ENCODE measurements at places on chromosomes 11 and 22.
A peak's percentile ranks its signal among the peaks of the same experiment; 100 is the strongest.

DNA sequence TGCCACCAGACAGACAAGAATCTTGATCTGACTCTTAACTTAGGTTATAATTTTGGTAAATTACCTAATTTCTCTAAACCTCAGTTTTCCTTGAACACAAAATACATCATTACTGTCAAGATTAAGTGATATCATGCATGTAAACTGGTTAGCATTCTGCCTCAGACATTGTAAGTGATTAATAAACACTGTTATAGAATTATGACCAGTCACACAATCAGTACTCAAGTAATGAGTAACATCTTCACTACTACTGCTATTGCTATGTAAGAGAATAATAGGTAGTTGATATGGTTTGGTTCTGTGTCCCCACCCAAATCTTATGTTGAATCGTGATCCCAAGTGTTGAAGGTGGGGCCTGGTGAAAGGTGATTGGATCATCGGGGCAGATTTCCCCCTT, 218.9 kb downstream of the SBF2 start:
- DNase-seq, result no peak

DNA sequence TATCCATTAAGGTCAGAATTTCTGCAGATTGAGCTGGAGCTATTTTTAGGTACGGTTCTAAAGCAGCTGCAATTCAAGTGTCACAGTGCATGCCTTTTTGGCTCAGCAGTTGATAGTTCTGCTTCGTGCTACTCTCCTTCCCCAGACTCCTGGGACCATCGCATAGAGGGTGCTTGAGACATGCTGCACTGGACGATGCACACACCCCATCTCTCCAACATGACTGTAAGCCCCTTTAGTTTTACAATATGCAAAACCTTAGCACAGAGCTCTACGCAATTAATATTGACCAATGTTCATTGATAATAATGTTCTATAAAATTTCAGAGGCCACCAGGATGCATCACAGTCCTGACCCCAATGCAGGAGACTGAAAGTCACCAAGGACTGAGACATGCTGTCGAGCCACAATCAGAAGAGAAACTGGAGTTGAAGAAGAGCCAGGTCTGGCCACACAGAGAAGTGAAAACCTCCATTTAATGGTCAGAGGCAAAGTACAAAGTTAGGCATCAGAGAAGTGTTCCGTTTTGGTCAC, 120.9 kb upstream of the ZC3H12C start:
- DNase-seq, result no peak

DNA sequence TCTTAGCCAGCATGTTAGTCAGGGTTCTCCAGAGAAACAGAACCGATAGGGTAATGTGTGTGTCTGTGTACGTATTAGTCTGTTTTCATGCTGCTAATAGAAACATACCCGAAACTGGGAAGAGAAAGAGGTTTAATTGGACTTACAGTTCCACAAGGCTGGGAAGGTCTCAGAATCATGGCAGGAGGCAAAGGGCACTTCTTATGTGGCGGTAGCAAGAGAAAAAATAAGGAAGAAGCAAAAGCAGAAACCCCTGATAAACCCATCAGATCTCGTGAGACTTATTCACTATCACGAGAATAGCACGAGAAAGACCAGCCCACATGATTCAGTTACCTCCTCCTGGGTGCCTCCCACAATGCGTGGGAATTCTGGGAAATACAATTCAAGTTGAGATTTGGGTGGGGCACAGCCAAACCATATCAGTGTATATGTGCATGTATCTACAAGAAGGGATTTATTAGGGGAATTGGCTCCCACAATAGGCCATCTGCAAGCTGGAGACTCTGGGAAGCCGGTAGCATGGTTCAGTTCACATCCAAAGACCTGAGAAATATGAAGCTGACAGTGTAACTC, 173.7 kb upstream of the NECTIN1 start:
- DNase-seq, result no peak

- peak; percentile 56 for DNase-seq
Measured at GRCh38 chr22:26573026-26573662, 16.8 kb downstream of the TPST2 start.

DNA sequence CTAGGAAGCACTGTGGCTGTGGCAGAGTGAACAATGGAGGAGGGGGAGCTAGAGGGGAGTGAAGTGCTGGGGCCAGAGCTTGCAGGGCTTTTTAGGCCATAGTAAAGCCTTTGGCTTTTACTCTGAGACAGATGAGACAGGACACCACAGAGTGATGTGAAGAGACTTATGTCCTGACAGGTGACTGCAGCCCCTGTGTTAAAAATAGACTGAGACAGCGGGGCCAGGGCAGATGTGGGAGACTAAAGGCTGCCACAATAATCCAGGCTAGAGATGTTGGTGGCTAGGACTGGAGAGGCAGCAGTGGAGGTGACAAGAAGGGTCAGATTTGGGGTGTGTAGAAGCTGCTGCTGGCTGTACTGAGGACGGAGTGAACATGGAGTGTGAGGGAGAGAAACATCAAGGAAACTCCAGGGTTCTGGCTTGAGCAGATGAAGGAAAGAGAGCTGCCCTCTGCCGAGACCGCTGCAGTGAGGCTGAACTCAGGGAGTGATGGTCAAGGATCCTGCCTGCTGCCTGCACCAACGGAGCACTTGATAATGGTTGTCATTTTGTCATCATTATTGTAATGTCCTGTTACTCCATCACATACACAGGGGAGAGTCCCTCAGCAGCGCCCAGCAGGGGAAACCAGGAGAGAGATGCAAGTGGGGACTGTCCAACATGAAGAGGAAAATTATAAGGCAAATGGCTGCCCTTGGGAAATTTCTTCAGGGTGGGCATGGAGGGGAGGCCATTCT, 27.4 kb downstream of the SLC43A1 start:
- no peak for DNase-seq

- no peak for DNase-seq
Measured at GRCh38 chr22:25358421-25359170, 139.2 kb downstream of the CRYBB2 start.

DNA sequence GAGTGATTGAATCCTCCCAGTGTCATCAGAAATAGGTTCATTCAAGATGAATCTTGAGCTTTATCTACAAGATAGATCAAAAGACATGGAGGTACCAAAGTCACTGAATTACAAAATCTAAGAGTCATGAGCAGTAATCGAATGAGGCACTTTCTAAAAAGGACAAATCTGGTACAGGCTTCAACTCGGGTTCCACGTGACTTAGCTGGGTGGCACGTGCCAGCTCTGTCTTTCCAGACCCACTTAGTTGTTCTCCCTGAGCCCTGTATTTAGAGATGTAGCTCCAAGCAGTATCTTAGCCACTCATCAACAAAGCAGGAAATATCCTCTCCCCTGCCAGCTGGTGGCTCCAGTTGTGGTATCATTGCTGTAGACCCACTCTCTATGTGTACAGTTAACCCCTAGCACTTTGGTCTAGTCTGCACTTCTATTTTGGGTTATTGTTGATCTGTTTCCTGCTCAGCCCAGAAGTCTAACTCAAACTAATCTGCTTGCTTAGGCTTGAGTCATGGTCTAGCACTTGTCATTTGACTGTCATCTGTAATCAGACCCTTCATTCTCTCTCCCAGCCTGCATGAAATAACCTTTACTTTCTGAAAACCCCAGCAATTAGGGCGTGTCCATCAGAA, 528.7 kb downstream of the ETS1 start:
- DNase-seq, result no peak

- DNase-seq, result no peak
Measured at GRCh38 chr11:3109434-3109833, 52.2 kb upstream of the CARS1 start.

DNA sequence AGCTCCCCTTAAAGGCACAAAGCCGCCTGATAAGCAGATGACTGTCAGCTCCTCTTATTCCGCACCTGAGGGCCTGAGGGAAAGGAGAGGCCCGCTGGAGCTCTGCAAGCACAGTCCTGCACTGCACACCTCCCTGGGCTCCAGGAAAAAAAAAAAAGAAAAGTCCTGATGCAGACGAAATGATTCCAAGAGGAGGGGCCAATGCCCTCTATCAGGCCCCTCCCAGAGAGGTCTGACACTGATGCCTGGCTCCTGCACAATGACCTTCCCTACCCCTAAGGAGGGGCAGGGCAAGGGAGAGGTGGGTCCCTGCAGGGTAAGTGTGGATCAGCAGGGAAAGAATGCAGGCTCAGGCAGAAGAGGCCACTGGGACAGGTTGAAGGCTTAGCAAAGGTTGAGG, 572.7 kb downstream of the SOX6 start:
- DNase-seq, result no peak

- no peak for DNase-seq
Measured at GRCh38 chr11:119195680-119196079, 10.4 kb downstream of the NHERF4 start.

DNA sequence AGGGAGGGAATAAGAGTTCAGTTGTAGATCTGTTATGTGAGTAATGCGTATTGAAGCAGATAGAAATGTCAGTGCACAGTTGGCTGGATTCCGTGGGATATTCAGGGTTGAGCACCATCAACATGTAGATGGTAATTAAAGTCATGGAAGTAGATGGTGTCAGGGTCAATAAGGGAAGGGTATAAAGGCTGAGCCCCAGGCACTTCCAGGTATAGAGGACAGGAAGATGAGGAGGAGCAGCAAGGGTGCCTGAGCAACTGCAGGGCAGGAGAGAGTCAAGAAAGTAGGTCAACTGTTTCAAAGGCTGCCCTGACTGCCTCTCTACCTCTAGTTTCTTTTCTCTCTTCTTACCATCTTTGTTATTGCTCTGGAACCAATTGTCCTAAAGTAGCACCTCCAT, 85.9 kb downstream of the MICAL2 start:
- no peak for DNase-seq

DNA sequence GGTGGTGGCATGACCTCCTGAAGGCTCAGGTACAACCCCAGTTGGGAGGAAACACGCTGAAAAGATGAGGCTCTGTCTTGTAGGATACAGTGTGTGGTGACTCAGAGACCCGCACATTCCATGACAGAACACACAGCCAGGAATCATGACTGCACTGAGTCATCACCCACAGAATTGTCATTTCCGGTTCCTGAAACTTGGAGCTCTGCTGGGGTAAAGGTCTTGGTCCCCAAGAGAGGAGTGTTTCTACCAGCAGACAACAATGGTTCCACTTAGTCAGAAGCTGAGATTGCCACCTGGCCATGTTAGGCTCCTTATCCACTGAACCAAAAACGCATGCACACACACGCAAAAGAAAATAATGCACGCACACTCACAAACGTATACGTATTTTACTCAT, 31.5 kb upstream of the CYB5R3 start:
- DNase-seq, result no peak

DNA sequence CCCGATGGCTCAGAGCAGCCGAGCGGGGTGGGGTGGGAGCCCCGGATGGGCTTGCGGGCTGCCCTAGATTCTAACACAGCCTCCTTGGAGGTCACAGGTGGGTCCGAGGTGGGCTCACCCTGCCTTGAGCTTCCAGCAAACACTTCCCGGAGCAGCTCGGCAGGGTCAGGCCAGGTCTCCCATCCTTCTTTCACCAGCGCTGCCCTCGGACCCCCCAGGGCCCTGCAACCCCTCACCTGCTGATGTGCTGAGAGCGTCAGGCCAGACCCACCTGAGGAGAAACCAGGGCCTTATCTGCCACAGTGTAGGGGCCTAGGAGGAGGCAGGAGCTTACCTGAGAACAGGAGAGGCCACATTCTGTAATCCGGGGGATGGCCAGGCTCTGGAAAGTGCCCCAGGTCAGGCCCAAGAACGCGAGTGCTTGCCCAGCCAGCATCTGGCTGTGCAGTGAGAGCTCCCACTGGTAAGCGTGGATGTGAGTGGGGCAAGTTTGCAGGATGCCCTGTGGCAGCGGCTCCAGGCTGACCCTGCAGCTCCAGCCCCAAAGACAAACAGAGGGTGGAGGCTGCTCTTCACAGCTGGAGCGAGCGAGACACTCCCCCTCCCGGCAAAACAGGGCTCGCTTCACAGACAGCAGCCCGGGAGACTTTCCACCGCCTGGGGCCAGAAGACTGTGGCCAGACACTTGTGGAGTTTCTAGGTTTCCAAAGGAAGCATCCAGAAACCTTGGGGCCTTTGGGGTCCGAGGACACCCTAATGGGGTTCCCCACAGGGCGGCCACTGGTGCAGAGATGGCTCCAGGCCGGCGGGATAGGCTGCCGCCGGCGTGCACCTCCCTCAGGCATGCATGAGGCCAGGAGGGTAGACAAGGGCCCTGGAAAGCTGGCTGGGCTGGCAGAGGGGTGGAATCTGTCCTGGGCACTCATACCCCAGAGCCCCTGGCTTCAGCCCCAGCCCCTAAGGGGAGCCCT, at the start of gene IL17REL:
Gene IL17REL (minus strand): TSS at position 555 of the 971 bp plus-strand sequence. CDS start 119 bp downstream, at position 436.
- DNase-seq, result no peak

Measured in SIG-M5 (cell line).